NCI-H524 (cell line): ENCODE measurements at places on chromosomes 3 and 15.

GRCh38 chr3:184801241-184801785, 10.7 kb upstream of the VPS8 start:
- DNase-seq = no peak

GRCh38 chr3:180284331-180285110, 247.8 kb upstream of the PEX5L start:
- no peak for DNase-seq

DNA sequence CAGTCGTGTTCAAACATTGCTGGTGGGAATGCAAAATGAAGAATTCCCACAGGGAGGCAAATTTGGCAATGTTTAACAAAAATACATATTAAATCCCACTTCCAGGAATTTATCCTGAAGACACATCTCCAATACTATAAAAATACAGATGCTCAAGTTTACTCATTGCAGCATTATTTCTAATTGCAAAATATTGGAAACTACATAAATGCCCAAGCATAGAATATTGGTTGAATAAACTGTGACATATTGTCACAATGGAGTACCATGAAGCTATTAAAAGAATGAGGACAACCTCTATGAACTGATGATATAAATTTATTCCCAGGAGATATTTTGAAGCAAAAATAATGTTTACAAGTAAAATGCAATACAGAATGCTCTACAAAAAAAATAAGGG, 49.7 kb upstream of the UBE2E2 start:
- DNase-seq = no peak

DNA sequence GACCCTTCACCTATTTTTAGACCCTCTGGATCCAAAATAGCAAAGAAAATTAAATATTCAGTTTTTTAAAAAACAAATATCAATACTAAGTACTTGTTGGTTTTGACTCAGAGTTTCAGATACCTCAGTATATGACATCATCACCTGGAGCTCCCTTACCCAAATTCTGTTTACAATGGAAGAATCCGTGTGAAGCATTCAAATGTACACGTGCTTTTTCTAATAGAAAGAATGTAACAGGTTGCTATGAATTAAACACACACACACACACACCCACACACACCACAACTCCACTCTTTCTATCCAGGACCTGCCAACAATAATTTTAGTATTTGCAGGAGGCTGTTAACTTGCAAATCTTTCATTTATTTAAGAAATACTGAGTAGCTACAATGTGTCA, 221.8 kb downstream of the THRB start:
- no peak for DNase-seq

GRCh38 chr15:101604124-101604874, 47.9 kb downstream of the TM2D3 start:
- DNase-seq = no peak

DNA sequence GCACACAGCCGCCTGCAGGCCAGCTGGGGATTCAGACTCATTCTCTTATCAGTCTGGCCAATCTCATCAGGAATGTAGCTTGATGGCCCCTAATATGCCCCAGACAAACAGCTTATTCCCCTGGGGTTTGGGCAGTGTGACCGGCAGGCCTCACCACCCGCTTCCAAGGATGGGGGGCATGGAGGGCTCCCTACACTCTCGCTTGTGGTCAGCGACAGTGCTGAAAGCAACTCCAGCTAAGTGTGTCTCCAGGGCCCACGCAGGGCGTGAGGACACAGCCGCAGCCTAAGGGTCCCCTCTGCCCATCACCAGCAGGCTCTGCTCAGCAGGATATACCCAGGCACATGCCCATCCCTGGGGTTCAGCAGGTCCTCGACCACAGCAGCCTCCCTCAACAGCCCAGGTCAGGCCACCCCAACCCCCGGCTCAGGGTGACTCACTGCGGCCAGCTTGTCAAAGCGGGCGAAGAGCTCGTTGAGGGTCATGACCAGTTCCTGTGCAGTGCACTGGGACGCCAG, 116.7 kb downstream of the ADCY5 start:
- no peak for DNase-seq

DNA sequence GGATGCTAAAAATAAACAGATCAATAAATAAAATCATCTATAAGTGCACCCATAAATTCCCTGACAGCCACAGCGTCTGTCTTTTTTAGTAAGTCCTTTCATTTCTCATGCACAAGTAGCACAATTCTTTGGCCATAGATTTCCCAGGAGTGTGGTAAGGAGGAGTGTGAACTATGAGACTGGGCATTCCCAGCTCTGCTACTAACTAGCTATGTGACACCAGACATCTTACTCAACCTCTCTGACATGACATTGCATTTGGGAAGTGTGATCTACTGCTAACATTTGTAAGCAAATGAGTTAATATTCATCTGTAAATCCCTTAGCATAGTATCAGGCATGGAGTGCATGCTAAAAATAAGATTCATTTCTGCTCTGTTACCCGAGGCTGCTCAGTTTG, 301.7 kb downstream of the NTRK3 start:
- DNase-seq = no peak

DNA sequence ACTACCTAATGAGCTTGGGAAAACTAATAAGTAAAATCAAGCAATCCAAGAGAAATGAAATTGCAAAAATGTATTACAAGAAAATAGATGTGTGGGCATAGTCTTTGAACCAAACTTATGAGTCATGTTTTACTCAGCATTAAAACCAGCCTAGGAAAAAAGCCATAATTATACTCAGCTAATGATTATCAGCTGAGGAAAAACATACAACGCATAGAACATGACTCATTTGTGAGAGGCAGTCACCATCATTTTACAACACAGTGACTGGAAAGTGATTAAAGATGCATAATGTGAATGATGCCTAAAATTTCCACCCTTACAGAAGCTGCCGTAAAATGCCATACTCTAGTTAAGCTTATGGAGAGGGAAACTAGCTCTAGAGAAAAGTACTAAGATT, 238.0 kb upstream of the EOMES start:
- DNase-seq = no peak

DNA sequence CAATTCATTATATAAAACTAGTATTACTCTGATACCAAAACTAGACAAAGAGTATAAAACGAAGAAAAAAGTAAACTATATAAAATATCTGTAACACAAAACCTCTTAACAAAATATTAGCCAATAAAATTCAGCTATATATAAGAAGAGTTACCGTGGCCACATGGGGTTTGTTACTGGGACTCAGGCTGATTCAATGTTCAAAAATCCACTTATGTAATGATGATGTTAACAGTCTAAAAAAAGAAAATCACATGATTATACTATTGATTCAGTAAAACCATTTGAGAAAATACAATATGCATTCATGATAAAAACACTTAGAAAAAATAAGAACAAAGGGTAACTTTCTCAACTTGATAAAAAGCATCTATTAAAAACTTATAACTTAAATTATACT, 18.3 kb downstream of the P2RY1 start:
- DNase-seq = no peak

DNA sequence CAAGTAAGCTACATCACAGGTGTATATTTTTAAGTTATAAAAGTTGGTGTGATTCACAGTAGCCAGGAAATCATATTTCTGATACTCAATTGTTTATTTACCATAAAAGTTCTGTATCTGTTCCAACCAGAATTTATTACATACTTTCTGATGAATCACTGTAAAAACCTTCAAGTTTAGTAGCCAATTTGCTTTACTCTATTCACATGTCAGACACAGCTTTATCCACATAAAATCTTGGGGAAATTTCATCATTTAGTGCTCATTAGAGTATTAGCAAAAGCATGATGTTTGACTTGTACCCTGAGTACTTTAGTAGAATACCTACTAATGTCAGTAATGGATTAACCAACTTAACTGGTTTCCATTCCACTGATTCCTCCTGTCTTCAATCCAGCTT, 249.8 kb downstream of the POLQ start:
- DNase-seq = no peak

DNA sequence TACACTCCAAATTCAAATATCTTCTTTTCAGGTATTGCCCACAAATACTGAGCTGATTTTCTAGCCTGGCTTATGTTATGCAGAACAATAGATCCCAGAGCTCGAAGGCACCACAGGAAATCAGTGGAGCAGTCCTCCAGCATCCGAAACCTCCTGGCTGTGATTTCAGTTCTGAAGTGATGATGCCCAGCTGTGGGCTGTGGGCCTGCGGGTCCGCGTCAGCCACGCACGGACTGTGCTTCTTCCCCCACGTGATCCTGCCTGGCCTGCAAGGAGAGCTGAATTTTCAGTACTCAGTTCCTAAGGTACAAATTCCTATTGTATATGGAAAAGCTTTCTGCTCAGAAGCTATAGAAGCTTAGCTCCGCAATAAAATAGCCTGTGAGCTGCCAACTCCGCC, 96.2 kb downstream of the OCA2 start:
- no peak for DNase-seq

DNA sequence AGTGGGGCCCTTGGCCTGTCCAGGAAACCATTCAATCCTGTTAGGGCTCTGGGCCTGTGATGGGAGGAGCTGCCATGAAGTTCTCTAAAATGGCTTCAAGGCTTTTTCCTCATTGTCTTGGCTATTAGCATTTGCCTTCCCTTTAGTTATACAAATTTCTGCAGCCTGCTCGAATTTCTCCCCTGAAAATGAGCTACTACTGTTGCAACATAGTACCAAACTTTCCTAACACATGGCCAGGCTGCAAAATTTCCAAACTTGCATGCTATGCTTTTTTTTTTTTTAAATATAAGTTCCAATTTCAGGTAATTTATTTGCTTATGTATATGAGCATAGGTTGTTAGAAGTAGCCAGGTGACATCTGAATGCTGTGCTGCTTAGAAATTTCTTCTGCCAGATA, 560.8 kb upstream of the TBL1XR1 start:
- no peak for DNase-seq

DNA sequence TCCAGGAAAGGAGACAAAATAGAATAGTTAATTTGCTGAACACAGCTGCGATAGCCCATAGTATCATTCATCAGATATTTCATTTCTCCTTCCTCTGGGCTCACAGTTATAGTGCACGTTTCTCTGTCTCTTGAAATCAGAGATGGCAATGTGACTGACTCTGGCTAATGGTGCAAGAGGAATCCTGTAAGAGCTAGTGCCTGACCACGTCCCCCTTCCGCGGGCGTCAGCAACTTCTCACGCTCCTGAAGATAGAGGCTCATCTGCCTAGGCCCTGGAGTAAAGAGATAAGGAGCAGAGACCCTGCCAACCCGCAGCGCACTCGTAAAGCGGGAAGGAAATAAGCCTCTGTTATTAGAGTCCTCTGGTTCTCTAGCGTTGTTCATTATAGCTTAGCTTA, 391.8 kb downstream of the VPS13C start:
- DNase-seq = no peak

DNA sequence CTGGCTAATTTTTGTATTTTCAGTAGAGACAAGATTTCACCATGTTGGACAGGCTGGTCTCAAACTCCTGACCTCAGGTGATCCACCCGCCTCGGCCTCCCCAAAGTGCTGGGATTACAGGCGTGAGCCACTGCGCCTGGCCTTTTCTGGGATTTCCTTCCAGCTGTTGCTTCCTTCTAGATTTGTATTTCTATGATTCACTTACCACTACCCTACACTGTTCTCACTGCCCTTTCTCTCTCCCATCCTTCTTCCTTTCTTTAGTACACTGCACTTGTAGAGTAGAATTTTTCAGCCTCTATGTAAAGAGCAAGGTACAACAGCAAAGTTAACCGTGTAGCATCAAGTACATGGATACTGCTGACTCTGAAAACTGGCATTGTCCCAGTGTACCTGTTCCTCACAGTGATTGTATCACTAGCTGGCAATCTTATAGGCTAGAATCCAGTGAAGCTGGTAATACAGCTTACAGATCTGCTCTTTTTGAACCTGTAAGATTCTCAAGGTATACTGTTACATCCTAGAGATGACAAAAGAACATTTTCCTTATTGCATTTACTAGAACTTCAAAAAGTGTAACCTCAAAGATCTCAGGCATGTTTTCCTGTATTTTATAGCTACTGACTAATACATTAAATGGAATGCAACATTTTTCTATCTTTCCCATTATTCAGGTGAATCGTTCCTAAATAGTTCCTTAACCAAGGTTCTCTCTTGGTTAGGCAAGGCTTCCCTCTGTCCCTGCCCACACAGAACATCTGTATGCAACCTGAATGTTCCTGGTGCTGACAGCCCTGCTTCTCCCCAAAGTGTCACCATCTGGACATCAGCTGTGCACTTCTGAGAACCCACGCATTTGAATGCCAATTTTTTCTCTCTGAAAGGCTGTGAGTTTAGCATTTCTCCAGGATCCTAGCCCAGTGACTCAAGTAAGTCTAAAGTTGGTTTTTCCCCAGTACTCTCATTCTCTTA, 74.1 kb upstream of the RAP2B start:
- DNase-seq = peak; percentile 25

DNA sequence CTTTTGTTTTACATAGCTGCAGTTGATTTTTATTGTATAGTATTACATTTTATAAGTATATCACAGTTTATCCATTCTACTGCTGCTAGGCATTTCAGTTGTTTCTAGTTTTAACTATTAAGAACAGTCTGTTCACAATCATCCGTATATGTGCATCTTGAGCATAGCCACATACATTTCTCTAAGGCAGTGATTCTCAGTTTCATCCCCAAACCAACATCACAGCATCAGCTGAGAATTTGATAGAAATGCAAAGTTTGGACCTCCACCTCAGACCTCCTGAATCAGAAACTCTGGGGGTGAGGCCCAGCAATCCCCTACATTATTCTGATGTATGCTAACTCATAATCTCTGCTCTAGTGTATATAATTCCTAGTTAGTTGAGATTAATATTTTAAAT, 120.8 kb downstream of the VPS8 start:
- no peak for DNase-seq

DNA sequence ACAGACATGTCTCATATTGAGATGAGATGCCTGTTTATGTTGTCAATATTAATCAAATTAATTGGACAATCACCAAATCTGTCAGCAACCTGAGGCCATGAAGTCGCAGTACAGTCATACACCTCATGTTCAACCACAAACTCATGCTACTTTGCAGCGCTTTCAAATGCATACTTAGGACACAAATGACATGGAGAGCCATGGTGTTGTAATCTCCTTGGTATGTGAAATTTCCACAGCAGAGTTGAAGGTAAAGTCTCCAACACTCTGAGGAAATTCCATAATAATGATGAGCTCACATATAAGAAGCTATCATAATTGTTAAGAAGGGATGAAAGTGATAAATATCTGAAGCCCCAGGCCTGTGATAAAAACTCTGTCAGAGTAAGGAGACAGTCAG, 873.9 kb downstream of the MCTP2 start:
- DNase-seq = no peak

- no peak for DNase-seq
These were observed 26.8 kb upstream of the SLCO2A1 start for GRCh38 chr3:134056464-134056891.

DNA sequence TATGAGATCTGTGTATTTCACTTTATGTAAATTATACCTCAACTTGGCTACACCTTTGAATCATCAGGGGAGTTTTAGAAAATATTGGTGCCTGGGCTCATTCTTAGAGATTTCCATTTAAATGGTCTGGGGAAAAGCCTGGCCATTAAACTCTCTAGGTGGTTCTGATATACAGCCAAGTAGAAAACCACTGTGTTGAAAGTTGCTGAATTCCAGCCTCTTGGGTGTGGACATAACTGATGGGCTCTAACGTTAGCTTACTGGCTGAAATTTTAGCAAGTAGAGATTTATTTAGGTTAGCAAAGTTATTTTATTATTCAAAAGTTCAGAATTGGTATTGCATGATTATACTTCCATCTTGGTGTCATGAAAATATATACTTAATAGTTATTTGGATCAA, 84.1 kb downstream of the ATG7 start:
- no peak for DNase-seq
